ENCODE measurements at places on chromosomes 7 and 10.

GRCh38 chr7:101924171-101924570, 106.7 kb downstream of the CUX1 start:
- DNase-seq = no peak

GRCh38 chr10:83817797-83818196, 321.5 kb upstream of the GHITM start:
- no peak for DNase-seq

GRCh38 chr7:139265673-139266072, 34.6 kb downstream of the UBN2 start:
- DNase-seq = no peak

DNA sequence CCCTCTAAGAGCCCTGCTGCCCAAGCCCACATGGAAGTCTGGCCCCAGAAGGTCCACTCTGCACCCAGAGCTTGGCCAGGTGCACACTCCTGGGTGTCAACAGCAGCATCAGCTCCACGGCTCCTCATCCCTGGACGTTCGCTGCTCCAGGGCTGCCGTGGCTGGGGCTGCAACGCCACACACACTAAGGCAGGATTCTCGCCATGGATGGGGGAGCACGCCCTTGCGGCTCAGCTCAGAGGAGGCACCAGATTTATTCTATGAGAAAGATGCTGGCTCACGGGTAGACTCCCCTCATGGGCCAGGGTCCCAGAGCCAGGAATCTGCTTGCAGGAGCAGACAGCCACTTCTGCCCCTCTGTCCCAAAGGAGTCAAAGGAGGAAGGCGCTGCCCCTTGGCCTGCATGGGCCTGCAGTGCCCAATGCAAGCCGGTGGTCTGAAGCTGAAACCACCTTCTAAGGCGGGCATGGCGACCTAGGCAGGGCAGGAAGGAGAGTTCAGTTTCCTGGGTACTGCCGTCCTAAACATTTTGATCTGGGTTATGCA, 42.1 kb downstream of the CFAP46 start:
- DNase-seq = no peak

DNA sequence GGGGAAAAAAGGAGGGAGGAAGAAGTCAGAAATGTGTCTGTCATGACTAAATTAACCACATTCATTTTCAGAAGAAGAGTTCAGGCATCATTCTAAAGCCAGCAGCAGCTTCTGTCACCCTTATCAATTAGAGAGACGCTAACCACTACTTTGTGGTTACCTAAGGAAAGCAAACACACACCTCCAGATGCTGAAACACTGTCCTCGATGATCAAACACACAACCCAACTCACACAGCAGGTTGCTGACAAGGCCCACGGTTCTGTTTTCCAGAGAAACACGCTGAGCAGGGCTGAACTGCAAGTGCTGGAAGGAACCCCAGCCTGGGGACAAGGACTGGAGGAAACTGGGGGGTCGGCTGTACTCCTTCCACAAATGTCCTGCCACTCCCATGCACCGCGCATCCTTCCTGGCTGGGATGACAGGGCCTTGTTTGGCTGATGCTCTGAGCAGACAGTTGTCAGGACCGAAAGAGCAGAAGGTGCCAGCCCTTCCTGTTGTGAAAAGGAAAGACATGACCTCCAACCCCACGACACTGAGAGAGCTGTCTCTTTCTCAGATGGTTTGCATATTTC, 36.6 kb downstream of the PRKCQ start:
- no peak for DNase-seq

DNA sequence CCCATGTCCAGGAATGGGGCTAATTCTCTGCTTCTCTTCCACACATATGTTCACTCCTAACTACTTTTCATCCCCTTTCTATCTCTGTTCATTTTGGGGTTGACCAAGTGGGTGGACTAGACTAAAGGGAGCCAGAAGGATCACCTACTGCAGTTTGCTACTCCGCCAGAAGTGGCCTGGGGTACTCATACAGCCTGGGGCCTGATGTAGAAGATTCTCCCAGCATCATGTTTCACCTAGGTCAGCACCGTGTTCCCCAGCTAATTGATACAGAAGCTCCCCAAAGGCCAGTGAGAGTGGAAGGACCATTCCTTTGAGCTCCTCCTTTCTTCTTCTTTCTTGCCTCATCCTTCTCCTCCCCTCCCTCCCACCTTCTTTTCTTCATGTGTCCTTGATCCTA, 19.6 kb upstream of the IFRD1 start:
- DNase-seq = no peak

- no peak for DNase-seq
Observed at GRCh38 chr10:77024461-77024860, 613.1 kb downstream of the KCNMA1 start.

DNA sequence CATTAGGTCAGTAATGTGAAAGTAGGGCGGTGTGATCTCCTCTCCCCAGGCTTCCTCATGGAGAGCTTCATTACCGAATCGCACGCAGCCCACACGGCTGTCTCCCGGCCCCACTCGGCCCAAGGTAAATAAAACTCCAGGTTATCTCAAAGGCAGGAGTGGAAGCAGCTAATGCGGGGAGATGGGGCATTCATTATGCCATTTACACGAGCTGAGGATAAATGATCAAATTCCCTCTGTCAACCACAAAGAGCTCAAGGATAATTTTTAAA, 93.5 kb downstream of the ADARB2 start:
- no peak for DNase-seq

DNA sequence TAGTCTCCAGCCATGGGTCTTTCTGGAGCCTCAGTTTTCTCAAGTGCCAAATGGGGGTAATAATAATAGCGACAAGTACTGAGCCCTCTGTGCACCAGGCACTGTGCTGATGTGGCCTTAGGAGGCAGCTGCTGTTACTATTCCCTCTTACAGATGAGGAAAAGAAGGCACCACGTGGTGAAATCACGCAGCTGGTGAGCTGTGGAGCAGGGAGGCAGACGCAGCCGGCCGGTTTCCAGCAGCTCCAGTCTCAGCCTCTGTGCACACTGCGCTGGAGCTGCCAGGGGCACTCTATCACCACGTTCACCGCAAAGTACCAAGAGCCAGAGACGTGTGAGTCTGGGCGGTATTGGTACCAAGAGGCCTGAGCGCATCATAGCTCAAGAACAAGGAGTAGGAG, 9.6 kb downstream of the PYROXD2 start:
- no peak for DNase-seq

DNA sequence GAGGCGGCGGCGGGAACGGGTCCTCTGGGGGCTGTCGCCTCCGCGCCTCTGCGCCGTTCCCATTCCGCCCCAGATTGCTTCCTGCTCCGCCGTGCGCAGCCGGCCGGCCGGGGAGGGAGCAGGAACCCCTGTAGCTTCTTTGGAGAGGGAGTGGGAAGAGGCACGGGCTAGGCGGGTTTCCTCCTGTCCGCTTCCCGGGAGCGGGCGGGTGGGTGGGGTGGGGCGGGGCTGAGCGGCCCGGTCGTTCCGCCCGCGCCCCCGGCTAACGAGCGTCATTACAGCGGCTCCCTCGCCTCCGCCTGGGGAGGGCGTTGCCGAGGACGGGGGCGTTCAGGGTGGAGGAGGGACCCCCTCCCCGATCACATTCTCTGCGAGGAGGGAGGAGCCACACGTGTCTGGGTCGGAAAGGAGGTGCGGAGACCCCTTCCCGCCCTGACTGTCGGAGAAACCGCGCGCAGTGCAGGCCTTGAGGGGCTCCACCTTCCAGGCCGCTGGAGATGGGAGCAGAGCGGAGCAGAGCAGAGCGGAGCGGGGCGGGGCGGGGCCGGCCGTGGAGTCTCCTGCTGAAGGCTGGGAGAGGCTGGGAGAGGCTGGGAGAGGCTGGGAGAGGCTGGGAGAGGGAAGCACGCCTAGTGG, 39.7 kb downstream of the AGAP3 start:
- no peak for DNase-seq

- DNase-seq = no peak
Observed at GRCh38 chr7:84238596-84238995, 44.0 kb upstream of the SEMA3A start.

All from COLO829 (cell line).